Naive thymus-derived CD8-positive, alpha-beta T cell (primary cell): ENCODE measurements at places on chromosomes 2 and 18.

DNA sequence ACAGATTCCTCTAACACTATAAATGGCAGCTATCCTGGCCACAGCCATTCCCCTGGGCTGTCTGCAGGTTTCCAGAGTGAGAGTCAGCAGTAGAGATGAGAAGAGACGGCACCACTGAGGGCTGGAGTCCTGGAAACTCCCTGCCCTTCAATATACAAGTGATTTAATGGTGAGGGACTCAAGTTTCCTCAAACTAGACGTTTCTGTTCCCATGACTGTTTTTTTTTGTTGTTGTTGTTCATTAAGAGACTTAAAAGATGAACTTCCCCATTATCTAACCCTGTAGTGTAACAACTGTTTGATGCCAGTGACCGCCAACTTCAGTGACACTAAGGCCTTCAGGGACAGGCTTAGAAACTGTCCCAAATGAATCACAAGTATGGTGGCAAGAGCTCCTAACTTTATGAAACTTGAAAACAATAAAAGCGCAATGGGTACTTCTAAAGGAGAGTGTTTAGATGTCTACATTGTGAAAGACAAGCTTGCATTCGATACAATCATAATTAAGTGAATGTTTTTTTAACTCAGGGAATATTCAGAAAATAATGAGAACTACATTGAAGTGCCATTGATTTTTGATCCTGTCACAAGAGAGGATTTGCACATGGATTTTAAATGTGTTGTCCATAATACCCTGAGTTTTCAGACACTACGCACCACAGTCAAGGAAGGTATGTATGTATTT lies 34.0 kb downstream of the IL1R2 start:
- no peak for DNase-seq

GRCh38 chr2:40400336-40400953 lies 51.4 kb downstream of the SLC8A1 start:
- no peak for DNase-seq

DNA sequence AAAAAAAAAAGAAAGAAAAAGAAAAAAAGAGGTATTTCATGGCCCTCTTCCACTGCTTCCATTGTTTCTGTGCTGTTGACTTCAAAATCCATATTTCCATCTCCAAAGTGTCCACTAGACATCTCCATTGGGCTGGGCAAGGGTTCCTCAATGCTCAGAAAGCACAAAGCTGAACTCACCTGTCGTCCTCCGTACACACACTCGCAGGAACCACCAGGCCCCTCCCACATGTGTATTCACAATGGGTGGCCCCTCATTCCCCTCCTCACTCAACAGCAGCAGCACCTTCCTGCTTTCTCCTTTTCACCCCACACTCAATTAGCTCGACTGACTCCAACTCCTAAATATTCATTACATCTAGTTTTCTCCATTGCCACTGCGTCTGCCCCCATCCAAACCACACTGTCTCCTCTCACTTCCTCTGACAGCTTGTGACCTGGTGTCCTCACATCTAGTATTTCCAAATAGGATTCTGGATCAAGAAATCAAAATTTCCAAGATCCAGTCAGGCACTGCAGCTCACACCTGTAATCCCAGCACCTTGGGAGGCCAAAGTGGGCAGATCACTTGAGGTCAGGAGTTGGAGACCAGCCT lies 25.2 kb downstream of the OSBPL1A start:
- DNase-seq = no peak

- DNase-seq = no peak
These were observed 647 bp downstream of the CCDC121 start for GRCh38 chr2:27627963-27628766.

DNA sequence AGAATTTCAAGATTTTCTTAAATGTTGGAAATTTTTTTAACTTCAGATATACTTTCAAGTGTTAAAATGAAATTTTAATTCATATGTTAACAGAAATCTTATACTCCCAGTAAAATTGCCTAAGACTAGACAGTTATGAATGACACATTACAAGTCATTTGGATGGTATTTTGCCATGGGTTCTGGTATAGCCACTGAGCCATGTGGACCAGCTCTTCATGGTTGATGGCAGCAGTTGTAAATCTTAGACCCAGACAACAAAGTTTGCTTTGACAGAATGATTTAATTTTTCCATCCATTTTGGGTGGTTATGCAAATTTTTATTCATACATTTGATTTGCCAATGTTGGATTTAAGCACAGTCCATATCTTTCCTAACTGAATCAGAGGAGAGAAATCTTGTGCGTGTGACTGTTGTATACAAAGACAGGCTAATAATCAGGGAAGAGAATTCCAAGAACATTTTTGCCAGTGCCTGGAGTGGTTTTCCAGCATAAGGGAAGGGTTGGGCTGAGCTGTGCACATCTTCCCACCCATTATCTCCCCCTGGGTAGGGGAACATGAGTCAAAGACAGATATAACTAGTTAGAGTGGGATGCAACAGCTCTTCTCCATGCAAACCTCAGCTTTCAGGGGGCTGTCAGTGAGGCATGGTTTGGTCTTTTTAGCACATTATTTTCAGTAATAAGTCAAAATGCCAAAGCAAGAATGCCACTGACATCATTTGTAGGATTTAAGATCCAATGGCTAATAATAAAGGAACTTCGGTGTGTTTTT lies 28.1 kb upstream of the INPP4A start:
- no peak for DNase-seq

GRCh38 chr18:58158008-58158407 lies 114.0 kb downstream of the NEDD4L start:
- no peak for DNase-seq

GRCh38 chr18:10225300-10225699 lies 229.1 kb upstream of the APCDD1 start:
- no peak for DNase-seq

GRCh38 chr2:1741851-1742250 lies 2.5 kb downstream of the PXDN start:
- DNase-seq = peak; percentile 48

GRCh38 chr18:58559427-58560186 lies 69.3 kb downstream of the ALPK2 start:
- DNase-seq = no peak

GRCh38 chr2:84781942-84782716 lies 98.8 kb downstream of the TRABD2A start:
- peak; percentile 19 for DNase-seq

DNA sequence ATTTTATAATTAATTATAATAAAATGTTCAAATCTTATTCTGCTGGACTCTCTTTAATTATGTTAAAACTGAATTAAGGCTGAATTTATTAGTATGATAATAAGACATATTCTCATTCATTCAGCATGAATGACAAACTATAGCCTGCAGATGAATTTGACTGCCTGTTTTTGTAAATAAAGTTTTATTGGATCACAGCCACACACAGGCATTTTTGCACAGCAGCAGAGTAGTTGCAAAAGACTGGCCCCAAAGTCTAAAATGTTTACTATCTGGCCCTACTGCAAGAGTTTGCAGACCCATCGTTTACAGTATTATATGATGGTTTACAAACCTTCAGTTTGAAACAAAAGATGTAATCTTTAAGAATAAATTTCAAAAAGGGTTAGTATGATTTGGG lies 58.6 kb downstream of the RMDN2 start:
- no peak for DNase-seq

DNA sequence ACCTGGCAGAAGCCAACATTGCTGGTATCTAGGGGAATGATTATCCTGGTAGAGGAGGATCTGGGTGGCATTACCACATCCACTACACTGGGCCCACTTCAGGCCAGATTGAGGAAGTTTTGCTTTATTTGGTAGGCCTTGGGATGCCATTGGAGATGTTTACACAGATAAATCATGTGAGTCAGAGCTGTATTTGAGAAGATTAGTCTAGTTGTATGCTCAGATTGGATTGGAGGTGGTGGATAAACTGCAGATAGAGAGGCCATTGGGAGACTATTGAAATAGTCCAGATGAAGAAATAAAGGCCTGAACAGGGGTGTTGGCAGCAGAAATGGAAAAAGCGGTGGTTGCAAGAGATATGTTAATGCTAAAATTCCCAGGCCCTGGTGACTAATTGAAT lies 81.5 kb downstream of the EFEMP1 start:
- DNase-seq = no peak

DNA sequence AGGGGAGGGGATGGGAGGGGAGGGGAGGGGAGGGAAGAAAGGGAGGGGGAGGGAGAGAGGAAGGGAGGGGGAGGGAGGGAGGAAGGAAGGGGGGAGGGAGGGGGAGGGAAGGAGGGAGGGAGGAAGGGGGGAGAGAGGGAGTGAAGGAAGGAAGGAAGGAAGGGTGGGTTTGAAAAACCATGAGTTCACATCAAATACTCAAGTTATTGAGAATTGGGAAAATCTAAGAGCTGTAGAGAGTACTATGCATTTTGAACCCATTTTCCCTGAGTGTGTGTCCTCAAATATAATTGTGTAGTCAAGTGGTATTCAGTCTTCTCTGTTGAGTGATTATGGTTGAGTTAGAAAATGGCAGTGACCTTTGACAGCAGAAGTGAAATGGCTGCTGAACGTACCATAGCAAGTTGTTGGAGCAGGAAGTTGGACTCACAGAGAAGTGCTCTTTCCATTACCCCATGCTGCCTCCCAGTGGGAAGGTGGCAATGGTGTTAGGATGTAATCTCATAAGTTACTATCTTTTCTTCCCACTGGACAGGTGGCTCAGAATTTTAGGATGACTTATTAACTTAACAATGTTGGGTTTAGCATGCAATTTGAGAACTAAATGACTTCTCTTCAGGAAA lies 214.6 kb downstream of the SETBP1 start:
- DNase-seq = no peak

DNA sequence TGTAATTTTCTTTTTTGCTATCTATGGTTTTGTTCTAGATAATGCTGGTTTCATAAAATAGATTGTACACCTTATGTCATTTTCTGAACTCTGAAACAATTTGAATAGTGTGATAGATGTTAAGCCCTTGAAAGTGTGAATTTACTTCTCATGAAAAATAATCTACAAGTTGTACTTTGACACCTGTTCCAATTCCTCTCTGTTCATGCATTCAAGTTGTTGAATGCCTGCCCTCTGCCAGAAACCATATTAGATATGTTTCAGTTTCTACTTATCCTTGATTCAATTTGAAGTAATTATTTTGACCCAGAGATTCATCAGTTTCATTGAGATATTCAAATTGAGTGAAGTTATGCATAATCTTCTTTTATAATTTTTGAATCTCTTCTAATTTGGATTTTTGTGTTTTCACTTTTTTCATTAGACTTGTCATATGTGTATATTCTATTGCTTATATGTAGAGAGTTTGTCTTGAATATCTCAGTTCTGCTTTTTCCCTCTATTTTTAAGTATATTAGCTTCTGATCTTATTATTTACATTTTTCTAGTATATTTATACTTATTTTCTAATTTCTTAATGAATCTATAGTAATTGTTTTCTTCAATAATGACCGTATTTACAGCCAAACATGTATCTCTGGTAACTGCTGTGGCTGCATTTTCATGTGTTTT lies 143.3 kb upstream of the TACR1 start:
- no peak for DNase-seq

- no peak for DNase-seq
These were observed 31.3 kb upstream of the LRATD1 start for GRCh38 chr2:14601156-14601770.

DNA sequence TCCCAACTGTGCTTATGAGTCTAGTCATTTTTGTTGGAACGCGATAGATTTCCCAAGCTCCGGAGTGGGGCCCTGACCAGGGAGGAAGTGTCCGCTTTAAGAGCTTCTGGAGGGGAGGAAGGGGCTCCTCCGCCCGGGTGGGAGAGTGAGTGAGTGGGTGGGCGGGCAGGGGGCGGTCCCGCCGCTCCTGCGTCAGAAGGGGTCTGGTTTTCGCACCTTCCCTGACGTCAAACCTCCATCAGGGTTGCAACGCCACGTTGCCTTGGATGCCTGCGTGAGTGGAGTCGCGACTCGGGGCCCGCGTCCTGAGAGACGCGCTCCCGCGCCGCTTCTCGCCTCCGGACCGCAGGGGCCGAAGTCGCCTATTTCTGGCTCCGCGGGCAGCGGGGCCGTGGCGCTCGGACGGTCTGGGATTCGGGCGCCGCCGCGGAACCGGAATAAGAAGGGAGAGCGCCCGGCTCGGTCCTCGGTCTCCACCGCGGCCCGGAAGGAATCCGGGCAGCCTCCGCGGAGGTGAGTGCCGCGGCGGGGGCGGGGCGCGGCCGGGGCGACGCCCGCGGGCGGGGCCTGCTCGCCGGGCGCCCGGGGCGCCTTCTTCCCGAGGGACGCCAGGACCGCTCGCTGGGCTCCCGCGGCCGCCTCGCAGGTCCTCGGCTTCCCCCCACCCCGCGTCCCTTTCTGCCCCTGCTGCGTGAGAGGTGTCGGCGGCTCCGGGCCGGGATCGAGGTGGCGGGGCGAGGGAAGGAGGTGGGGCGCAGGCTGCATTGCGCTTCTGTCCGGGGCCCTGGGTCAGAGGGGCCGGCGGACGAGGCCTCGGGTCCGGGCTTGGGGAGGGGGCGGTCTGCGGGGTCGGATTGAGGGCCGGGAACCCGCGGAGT lies at the start of gene ZDBF2:
ZDBF2 (plus strand) TSS at position 230 of the 878 bp plus-strand sequence. CDS start 7,187 bp downstream, outside the sequence.
- DNase-seq = peak; percentile 64

DNA sequence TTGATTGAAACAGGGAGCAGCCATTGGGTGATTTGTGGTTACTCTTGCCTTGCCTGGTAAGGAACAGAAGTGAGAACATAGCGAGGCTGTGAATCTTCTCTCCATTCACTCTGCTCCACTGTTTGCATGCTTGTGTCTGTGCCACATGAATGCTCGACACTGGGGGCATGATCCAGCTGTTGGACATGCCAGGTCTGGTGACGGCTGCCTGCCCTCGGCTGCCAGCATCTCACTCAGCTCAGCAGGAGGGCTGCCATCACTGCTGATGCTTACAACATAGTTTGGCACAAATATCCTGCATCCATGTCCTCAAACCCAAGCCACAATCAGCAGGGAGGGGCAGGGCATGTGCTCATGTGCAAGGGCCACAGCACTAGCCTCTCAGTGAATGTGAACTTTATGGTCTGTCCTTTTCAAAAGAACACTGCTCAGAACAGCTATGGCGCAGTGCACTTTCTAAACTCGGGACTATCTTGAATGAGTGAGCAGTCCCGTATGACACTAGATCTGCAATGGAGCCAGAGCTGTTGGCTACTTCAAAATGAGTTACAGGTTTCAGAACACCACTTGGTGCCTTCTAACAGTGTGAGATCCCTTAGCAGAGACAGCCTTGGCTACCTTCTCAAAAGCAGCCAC lies 126.3 kb downstream of the NRP2 start:
- DNase-seq = no peak

DNA sequence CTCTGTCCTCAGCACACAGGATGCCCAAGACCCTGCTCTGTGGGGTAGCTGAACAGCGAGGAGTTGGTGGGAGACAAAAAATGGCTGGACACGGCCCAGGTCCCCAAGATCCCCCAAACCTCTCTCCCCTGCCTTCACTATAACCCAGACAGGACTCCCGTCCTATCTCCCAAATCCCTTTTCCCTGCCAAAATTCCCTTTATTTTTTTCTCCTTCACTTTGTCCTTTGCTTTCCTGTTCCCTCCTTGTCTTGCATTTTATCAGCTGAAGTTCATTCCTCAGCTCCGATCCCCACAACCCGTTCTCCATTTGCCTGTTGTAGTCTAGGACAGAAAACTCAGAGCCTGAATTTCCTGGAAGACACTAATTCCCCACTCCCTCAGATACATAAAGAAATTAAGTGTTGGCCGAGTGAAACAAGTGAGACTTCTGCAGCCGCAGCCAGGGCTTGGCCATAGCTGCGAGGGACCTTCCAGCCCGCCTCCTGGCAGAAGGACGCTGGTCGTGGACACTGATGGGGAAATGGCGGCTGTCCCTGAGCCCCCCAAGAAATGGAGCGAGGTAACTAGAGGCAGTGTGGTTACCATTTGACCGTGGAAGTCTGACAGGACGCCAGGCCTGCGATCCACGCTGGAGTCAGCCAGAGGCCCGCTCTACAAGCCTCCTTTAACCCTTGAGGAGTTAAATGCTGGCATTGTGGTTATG lies 173.6 kb downstream of the BCL2 start:
- no peak for DNase-seq
